Thoracic aorta (tissue), 2 donors: ENCODE measurements at places on chromosomes 4 and X.
A peak's percentile ranks its signal among the peaks of the same experiment; 100 is the strongest.

GRCh38 chr4:40719008-40719623 is 30.6 kb upstream of the NSUN7 start:
- no peak for DNase-seq

GRCh38 chr4:2800691-2801596 is 8.1 kb downstream of the SH3BP2 start:
- no peak for DNase-seq

GRCh38 chr4:78311306-78311705 is 240.3 kb upstream of the ANXA3 start:
- DNase-seq, result no peak

DNA sequence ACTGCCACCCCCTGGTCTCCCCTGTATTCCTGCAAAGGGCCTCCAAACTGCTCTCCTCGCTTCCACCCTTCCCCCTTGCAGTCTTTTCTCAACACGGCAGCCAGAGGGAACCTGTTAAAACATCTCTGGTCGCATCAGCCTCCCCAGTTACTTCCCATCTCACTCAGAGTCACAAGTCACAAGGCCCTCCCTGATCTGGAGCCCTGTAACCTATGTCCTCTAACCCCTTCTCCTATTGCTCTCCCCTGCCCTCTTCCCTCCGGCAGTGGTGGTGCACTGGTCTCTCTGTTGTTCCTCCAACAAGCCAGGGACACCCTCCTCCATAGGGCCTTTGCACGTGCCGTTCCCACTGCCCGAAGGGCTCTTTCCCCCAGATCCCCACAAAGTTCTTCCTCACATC is 73.2 kb downstream of the SH3KBP1 start:
- no peak for DNase-seq

GRCh38 chrX:109841257-109841656 is 108.2 kb upstream of the ACSL4 start:
- DNase-seq, result no peak

GRCh38 chr4:175871774-175872405 is 59.8 kb upstream of the GPM6A start:
- no peak for DNase-seq

- no peak for DNase-seq
Measured at GRCh38 chr4:102439236-102439614, 61.9 kb upstream of the NFKB1 start.

DNA sequence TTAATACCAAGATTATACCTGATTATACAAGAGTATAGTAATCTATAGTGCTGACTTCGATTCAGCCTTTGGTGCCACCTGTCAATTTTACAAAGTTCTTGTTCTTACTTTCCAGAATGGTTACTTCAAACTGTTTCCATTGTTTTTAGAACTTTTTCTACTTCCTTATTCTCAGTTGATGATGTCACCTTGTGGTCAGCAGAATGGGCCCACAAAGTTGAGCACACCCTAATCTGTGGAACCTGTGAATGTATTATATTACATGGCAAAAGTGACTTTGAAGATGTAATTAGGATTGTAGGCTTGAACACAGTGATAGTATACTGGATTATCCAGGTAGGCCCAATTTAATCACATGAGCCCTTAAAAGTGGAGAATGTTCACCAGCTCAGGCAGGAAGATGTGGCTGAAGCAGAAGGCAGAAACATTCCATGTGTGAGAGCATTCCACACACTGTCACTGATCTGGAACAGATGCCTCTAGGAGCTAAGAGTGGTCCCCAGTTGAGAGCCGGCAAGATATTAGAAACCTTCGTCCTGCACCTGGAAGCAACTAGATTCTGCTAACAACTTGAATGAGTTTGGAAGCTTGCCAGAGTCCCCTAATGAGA is 6.3 kb upstream of the SGMS2 start:
- no peak for DNase-seq

DNA sequence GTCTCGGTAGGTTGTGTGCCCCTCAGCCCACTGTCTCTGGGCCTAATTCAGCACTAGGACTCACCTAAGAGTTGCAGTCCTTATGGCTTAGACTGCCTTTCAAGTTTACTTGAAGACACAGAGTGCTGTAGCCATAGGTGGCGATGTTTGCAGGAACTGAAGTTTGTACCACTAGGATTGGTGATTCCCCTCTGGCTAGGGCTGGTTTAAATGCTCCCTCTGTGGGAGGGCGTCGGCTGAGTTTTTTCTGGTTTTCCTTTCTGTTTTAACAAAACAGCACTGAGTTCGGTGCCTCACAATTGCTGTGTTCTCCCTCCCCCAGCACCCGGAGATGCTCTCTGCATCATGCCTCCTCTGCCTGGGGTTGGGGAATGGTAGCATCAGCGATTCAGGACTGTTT is 480.9 kb downstream of the PCDH11X start:
- no peak for DNase-seq

- no peak for DNase-seq
Measured at GRCh38 chrX:38172596-38172995, 48.1 kb downstream of the SRPX start.

DNA sequence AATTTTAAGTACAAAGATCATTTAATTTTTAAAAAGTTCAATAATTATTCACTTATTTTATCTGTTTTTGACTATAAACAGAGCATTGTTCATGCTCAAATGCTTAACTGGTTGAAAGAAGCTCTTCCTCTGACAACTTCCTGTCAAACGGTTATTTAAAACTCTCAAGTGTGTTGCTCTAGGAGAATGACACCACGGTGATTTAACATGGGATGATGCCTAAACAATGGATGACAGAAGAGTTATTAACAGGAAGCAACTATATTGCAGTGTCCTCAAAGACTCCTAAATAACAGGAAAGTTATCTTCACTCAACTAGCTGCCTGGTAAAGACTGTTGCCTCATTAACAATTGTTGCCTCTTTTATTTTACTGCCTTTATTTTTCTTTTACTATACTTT is 509.6 kb downstream of the PACRGL start:
- DNase-seq, result no peak

DNA sequence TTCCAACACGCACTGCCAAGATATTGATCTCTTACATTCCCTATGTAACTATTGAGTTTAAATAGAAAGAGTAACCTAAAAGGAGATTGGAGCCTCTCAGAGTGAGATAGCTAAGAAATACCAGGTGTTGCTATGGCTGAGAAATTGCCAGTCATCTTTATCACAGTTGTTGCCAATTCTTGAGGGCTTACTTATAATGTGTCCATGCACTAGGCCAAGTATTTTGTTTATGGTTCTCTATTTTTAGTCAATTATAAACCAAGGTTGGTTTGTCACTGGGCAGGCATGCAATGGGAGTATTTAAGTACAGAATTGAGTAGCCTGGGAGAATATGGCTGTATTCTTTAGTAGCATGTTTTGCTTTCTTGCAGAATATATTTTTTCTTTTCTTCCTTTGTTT is 201.6 kb downstream of the TEX13A start:
- DNase-seq, result no peak

GRCh38 chrX:71482228-71482958 is 50.5 kb upstream of the OGT start:
- DNase-seq, result no peak

DNA sequence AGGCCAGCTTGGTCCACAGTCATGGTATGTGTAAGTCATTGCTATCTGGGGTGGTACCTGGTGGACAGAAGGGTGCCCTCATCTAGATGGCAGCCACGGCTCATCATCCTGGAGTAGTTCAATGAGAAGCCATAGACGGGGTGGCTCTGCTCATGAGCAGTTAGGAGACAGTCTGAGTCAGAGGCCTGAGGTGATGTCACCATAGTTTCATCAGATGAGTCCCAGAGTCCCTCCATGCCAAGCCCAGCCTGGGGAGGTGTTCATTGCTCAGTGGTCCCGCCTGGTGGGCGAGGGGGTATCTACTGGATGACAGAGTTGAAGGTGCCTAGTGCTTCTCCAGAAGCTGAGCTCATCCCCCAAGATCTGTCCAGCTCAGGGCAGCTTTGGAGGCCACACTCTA is 49.8 kb downstream of the DLG3 start:
- DNase-seq, result no peak

GRCh38 chrX:10109695-10110094 is 47.1 kb upstream of the CLCN4 start:
- no peak for DNase-seq

DNA sequence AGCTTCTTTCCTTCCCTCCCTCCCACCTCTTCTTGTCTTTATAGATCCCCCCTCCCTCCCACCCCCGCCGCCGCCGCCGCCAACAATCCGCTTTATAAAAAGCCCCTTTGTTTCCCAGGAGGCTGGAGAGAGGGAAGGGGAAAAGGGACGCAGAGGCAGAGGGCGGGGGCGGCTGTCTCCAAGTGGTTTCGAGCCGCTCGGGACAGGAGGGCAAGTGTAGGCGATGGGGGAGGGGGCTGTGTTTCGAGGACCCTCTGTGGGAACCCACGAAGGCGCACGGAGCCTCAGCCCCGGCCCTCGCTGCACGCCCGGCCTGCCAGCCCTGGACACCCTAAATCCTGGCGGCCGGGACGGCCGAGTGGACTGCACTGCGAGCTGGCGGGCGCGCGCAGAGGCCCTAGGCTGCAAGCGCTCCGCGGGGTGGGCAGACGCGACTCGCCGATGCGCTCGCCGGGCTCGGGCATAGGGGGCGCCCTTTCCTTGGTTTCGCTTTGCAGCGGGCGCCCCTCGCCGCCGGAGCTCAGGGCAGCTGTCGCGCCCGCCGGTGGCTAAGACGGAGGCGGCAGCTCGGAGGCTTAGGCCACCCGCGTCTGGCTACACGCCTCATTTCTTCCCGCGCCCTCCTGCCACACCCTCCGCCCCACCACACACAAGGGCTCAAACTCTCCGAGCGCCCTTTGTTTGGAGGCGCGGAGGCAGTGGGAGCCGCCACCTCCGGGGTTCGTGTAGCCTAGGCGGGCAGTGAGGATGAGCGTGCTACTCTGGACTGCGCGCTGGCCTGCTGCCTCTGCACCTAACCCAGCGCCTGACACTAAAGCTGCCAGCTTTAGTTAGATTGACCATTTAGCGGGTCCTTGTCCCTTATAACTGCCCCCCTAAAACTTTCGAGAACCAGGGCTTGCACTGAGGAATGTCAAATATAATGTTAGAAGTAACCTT is 2.2 kb downstream of the MAMLD1 start:
- DNase-seq, result no peak

DNA sequence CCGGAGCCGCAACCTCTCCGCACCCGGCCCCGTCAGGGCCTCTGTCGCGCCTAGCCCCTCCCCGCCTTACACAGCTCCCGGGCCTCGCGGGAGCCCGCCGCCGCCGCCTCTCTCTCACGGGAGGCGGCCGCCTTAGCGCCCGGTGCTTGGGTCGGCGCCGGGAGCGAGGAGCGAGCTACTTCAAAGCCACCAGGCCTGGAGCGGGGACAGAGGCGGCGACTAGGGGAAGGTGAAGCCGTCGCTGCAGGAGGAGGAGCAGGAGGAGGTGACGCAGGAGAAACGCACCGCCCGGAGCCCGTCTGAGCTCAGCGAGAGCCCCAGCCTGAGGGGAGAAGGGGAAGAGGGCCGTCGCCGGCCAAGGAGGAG is 250 bp downstream of the USP9X start:
- peak; percentile 4 for DNase-seq

DNA sequence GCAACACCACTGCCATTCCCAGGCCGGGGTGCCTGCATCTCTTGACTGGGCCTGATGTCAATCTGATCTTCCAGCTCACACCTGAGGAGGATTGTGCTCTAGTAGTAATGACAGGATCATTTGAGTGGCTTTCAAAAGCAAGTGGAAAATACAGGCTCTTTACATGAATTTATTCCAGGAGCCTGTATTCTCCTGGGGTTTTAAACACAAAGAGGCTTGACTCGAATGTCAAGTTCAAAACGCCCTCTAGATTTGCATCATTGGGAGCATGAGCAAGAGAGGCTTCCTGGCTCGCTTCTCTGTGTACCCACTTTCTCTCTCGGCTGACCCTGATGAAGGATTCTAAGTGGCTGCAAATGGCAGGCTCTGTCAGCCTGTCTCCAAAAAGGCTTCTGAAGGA is 199.5 kb upstream of the PUDP start:
- no peak for DNase-seq

DNA sequence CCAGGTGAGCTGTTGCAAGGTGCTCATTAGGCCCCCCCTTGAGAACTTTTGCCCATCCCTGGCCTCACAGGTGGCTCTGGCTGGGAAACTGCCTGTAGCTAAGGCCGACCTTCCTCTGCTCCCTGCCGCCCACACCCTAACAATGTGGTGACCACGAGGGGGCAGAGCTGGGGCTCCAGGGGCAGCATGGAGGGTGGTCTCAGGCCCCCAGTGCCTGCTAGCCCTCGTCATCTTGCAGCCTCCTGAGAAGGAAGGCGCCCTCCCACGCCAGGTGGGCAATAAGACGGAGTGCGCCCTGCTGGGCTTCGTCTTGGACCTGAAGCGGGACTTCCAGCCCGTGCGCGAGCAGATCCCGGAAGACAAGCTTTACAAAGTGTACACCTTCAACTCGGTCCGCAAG is 32.4 kb downstream of the ATP2B3 start:
- DNase-seq, result no peak

- no peak for DNase-seq
Measured at GRCh38 chrX:150581093-150581775, 12.8 kb downstream of the MTM1 start.
